ENCODE measurements at places on chromosomes 2 and 18.

GRCh38 chr2:68206793-68207192 lies 45.5 kb downstream of the PPP3R1 start:
- DNase-seq, result no peak

DNA sequence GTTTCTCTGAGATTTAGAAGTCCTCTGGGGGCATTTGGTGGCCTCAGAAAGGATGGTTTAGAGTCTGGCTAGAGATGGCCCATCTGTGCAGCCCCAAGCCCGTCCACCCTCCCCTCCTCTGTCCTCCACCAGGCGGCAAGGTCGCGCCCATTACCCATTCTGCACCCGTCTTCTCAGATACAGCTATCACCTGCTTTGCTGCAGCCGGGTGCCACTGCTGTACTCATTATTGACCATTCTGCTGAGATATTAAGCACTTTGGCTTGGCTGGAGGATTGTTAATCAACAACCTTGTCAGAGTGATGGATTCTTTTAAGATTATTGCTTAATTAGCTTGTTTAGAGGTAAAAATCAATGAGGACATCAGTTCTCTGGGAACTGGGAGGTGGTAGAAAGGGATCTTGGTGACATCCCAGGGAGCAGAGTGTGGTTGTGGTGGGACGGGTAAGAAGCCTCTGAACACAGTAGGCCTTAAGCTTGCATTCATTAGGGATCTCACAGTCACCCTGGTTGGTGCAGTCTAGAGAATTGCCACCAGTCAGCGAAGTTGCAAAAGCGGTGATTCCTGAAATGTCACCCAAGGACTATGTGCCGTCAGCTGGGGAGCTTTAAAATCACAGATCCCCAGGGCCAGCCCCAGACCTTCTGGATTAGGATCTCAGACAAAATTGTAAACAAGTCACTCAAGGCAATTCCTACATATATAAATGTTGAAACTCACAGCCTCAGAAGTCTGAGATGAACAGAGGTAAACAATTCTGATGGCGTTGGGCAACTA lies 90.9 kb downstream of the CAPN13 start:
- DNase-seq, result no peak

DNA sequence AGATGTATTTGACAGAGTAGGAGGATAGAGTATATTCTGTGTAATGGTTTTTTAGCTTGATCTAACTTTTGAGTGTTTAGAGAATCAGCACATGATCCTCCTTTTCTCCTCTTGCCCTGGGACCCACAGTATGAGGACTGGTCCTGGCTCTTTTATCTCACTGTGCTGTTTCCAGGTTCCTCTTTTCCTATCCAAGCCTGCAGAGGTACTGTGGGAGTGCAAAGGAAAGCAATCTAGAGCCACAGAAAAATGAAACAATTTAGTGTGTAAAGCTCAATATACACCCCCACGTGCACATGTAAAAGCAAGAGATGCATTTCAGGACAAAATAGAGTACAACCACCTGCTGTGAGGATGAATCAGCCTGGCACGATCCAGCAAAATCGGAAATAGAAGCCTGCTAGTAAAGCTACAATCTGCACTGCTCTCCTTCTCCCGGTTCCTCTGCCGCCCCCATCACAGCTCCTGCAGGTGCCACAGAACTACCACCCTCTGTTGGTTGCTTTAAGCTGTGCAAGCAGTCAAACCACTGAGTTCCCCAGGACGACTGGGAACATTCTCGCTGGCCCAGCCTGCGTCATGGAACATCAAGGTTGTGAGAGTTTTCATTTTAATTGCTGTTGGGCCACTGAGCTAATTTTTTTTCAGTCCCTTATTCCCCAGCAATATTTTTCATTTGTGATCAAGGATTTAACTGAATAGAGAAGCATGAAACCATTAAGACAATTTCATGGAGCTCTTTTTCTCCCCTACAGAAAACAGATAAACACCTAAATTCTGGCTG lies 47.8 kb upstream of the MAPRE3 start:
- peak; percentile 15 for DNase-seq

- DNase-seq, result no peak
These were observed 219.5 kb upstream of the TANK start for GRCh38 chr2:160940699-160941098.

DNA sequence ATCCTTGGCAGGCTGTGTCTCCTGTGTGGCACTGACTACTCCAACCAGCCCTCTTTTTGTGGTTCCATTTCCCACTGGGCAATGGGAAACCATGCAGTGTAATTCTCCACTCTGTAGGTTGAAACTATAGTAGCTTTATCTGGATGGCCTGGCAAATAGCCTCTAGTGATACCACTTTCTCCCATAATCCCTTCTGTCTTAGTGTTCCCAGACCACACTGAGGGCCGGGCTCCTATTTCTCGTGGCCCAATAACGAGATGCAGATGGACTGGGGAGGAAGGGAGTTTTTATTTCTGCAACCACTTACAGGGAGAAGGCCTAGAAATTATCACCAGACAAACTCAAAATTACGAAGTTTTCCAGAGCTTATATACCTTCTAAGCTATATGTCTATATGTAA lies 24.7 kb downstream of the SKA1 start:
- DNase-seq, result no peak

GRCh38 chr2:233964581-233964980 lies 47.4 kb downstream of the TRPM8 start:
- DNase-seq, result no peak

- peak; percentile 49 for DNase-seq
These were observed 83.1 kb downstream of the BABAM2 start for GRCh38 chr2:27973592-27973991.

DNA sequence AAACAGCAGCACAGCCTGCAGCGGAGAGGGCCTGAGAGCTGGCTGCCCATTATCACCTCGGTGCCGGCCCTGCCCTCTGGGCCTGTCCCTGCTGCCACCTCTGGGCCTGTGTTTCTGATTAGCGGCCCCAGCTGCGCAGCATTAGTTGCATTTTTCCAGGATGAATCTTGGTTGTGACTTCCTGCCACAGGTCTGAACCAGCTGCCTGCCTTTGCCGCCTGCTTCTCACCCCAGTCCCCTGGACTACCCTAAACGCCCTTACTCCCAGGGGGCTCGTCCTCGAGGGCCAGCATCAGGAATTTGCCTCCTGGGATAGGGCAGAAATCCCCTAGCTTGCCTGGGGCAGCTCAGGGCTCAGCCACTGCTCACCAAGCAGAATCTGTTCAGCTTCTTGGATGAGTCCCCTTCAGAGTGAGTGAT lies 342.8 kb downstream of the DYSF start:
- DNase-seq, result peak; percentile 67

DNA sequence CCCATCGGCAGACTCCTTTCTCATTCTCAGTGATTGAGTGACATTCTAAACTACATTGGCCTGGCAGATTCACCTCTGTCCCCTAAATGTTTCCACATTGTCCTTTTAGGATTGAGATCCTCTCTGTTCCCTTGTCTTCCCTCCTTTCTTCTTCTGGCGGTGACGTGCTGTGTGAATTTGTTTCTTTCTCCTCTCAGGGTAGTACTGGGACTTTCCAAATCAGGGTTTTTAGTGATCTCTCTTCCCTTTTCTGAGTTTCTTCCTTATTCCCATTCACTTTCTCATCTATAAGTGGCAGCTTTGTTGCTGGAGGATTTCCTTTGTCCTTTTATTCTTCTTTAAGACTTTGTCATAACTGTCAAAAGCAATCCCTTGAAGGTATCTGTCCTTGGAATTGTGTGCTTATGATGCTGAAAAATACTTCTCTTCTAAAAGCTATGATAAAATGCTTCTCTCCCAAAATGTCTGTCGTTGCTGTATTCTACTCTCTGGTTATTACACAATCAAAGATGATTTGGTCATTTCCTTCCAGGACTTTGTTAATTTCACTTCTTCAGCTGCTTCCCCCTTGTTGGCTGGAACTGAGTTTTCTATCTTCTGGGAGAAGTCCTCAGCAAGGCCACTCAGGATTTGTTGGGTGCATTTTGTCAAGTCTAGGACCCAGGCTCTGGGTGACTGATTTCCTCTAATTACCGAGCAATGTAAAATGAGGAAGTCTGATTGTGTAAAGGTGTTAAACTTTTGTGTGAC lies 4.9 kb upstream of the IL1B start:
- DNase-seq, result no peak

- DNase-seq, result no peak
These were observed 1355.1 kb upstream of the ZEB2 start for GRCh38 chr2:145875016-145875415.

- peak; percentile 93 for DNase-seq
These were observed 254.0 kb upstream of the POU3F3 start for GRCh38 chr2:104599787-104600510.

DNA sequence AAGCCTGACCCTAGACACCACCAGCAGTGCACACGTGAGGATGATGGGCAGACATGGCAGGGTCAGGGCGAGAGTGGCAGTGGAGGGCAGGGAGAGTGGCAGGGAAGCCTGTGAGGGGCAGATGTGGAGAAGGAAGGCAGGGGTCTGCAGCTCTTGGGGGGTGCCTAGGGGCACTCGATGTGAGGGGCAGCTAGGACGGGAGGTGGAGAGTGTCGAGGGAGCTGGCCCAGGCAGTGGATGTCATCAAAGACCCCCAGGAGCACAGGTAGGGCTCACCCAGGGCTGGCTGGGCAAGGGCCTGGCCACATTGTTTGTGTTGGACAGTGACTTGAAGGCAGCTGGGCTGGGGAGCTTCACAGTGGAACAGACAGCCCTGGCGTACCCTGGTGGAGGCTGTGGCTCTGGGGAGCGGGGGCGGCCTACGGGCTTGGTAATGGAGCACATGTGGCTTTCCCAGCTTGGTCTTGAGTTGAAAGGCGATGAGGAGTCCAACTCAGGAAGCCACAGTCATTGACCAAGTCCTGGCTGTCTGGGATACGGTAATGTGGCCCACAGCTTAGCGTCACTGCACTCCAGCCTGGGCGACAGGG lies 87.1 kb downstream of the RTP5 start:
- no peak for DNase-seq

DNA sequence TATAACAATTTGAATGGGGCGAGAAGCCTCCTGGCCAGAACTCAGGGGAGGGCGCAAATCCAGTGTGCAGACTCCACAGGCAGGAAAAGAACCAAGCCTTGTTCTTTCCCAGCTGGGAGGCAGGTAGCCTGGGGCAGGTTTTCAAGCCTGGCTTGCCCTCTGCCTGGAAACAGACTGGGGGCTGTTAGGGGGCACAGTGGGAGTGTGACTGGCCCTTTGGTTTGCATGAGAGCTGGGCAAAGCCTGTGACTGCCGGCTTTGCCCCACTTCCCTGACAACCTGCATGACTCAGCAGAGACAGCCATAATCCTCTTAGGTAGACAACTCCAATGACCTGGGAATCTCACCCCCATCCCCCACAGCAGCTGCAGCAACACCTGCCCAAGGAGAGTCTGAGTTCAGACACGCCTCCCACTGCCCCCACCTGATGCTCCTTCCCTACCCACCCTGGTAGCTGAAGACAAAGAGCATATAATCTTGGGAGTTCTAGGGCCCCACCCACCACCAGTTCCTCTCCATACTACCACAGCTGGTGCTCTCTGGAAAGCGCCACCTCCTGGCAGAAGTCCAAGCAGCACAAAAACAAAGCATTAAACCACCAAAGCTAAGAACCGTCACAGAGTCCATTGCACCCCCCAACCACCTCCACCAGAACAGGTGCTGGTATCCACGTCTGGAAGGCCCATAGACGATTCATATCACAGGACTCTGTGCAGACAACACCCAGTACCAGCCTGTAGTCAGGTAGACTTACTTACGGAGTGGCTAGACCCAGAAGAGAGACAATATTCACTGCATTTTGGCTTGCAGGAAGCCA lies 402.5 kb downstream of the STK39 start:
- DNase-seq, result no peak

DNA sequence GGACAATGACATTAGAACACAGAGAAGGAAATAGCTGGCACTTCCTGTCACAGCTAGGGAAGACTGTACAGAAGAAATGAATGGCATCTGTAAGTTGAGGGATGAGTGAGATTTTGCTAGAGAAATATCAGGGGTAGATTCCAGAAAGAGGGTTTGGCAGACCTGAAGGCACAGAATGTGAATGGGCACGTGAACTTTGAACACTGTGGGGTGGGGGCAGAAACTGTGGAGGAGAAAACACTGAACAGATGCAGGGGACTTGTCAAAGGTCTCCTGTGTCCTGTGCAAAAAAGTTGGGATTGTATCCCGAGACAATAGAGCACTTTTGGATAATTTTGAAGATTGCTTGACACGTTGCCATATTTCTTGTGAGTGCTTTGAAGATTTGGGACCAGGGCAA lies 88.0 kb downstream of the PPP1R1C start:
- DNase-seq, result no peak

- no peak for DNase-seq
These were observed 67.6 kb downstream of the TBC1D8 start for GRCh38 chr2:101083613-101084012.

DNA sequence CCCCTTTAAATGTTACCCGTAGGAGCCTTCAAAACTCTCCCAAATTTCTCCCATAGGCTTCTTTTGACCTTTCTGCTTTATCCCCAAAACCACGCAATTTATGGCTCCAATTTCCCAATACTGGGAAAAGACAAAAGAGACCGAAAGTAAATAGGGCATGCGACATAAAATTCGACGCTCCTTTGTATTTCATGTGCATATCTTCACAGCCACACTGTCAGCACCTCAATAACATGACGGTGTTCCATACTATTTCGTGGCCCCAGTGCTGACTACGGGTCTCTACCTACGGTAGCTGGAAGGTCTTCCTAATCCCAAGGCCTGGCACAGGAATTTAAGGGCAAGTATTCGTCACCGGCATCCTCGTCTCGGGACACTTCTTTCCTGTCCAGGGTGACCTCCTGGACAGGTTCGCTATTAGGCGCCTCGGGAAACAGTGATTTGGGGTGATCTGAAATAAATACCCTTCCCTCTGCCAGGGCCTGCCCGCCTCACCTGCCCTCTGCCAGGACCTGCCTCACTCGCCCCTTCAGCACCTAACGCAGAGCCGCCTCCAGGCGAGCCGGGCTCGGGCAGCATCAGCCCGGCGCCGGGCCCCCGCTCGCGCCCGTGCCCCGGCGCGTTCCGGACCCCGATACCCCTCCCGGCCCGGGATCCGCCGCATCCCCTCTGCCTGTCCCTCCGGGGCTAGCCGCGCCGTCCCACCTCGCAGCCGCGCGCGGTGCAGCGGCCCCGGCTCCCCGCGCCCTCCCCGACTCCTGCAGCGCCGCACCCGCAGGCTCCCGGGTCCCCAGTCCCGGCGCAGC lies 680 bp downstream of the DTNB start:
- DNase-seq, result peak; percentile 49

- no peak for DNase-seq
These were observed 60.1 kb upstream of the ACTR3 start for GRCh38 chr2:113829761-113830160.

- DNase-seq, result no peak
These were observed 154.6 kb downstream of the THADA start for GRCh38 chr2:43441195-43441594.

DNA sequence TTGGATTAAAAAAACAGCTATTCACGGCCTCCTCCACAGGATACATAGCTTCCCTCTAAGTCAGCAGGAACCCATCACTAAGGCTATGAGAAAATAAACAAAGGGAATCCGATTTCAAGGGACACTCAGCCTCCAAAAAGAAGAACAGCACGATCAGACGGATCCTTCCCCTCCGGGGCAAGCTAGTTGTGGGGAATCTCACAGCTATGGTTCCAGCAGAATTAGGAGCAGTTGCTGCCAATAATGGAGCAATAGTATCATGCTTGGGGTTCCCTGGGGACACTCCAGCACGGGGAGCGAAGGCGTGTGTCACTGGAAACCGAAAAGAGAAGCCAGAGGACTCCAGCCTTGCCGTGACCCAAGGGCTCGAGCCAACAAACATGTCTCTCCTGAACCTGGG lies 163.1 kb downstream of the TTC32 start:
- peak; percentile 34 for DNase-seq

GRCh38 chr2:108632332-108633160 lies 86.7 kb upstream of the RANBP2 start:
- DNase-seq, result no peak

- peak; percentile 56 for DNase-seq
These were observed 160.7 kb upstream of the SP5 start for GRCh38 chr2:170554278-170554955.
